ENCODE measurements at places on chromosomes 3 and 15. TPM values are rescaled to one million over a fixed set of nuclear protein-coding genes. Genes with fewer than 3 reads are reported as not detected.

The PATL2 gene
- total RNA-seq: 0.62 TPM

The ASB14 gene
- total RNA-seq: under 0.01 TPM

The TAGLN3 gene
- not detected for total RNA-seq

The CHL1 gene
- total RNA-seq: not detected

Data from aortic smooth muscle cell (primary cell).